CD4-positive, alpha-beta T cell treated with Interferon gamma for 1 hour (primary cell): ENCODE measurements at places on chromosomes 16 and 17.

DNA sequence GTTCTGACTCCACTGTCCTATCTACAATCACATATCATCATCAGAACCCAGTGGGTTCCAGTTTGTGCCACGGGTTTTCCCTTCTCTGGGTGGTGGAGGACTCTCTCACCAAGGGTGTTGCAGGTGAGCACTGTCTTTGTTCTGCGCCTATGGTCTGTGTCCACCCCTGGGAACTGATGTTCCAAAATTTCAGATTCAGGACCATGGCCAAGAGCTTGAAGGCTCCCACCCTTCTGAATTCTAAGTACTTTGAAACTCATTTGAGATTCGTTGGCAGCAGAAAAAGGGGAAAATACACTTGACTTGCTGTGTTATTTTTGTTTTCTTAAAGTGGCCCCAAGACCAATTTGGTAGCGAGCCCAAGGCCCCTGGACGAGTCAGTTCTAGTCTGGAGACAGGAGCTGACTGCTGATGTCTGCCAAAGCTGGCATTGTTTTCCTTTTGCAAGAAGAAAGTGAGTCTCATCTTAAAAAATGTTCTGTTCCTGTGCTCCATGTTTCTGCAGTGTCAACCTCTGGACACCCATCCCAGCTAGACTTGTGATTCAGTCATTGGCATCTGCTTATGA, 310.9 kb downstream of the HAPSTR1 start:
- DNase-seq, result no peak

DNA sequence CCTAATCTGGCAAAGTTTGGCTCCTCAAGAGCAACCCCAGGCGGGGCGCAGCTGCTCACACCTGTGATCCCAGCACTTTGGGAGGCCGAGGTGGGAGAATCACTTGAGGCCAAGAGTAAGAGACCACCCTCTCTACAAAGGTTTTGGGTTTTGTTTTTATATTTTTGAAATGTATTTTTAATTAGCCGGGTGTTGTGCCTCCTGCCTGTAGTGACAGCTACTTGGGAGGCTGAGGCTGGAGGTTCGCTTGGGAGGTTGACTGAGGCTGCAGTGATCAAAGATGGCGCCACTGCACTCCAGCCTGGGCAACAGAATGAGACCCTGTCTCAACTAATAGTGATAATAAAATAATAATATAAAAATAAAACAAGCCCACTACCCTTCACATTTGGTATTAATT, 756 bp upstream of the USP7 start:
- DNase-seq, result no peak

GRCh38 chr17:16107165-16107770, 107.6 kb downstream of the TTC19 start:
- DNase-seq, result no peak

GRCh38 chr17:61349350-61349749, 50.3 kb upstream of the TBX2 start:
- no peak for DNase-seq

DNA sequence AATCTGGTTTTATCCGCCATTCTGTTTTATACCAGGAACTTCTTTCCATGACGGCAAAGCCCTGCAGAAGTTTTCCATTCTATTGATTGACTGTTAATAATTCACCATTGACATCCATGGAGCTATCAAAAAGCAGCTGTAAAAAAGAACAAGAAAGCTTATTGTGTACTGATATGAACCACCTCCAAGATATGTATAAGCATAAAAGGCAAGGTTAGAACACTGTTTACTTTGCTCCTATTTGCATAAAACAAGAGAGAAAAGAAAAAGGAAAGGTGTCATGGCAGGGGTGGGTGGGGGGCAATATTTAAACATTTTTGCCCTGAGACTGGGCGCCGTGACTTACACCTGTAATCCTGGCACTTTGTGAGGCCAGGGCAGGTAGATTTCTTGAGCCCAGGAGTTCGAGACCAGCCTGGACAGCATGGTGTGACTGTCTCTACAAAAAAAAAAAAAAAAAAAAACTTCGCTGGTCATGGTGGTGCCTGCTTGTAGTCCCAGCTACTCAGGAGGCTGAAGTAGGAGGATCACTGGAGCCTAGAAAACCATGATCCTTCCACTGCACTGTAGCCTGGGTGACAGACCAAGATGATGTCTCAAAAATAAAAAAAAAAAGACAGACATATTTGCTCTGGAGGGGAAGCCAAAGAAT, 52.5 kb downstream of the TMEM114 start:
- no peak for DNase-seq

DNA sequence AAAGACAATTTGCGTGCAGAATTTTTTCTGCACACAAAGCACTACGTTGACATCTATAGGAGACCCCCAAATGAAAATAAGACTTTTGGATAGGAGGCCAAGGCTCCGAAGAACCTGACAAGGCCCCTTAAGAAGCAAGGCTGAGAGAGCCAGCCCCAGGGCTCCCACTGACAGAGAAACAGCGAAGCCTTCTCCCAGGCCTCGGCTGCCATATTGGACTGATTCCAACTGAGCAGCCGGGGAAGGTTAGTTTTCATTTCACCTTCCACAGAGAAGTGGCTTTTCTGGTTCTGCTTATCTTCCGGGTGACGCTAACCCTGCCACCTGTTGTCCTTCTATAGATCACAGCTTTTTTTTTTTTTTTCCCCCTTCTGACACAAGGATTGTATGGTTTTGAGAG, 356.7 kb downstream of the SOX9 start:
- no peak for DNase-seq

- no peak for DNase-seq
Measured at GRCh38 chr17:64348666-64349065, 42.0 kb downstream of the PECAM1 start.

GRCh38 chr16:55508941-55509931, at the start of gene LPCAT2:
Gene LPCAT2 (plus strand): TSS chr16:55509072. CDS start chr16:55509182, 110 bp downstream.
- peak; percentile 68 for DNase-seq

DNA sequence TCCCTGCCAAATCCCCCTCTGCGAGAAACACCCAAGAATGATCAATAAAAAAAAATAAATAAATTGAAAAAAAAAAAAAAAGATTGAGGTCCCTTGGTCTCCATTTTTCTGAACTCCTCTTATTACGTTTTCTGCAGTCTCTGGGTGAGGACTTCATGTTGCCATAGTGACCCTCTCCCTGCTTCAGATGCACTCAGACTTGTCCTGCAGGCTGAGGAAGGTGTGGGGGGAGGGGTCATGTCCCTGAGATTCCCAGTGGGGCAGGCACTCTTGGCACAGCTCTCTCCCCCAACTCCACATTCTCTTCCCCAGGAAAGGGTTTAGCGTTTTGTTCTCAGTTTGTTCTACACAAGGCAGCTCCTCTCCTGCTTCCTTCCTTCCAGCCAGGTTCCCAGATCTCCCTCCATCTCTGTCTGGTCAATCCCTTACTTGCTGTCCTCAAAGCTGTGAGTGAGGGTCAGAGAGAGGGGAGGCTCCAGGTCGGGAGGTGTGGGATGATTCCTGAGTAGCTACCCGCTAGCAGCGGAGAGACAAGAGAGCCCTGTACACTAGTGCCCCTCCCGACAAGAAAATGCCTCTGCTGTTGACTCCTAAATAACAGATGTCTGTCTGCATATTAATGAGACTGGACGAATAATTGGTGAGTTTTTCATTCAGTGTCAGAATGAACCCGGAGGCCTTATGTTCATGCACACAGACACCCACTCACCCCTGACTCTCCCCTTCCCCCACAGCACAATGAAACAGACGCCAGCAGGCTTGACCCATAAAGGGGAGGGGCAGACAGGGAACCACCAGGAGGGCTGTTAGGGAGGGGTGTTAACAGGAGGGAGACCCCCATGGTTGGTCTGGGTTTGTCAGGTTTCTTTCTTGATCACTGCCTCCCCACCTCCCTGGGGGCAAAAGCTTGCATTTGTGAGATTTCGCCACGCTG, 9.2 kb downstream of the RND2 start:
- no peak for DNase-seq

DNA sequence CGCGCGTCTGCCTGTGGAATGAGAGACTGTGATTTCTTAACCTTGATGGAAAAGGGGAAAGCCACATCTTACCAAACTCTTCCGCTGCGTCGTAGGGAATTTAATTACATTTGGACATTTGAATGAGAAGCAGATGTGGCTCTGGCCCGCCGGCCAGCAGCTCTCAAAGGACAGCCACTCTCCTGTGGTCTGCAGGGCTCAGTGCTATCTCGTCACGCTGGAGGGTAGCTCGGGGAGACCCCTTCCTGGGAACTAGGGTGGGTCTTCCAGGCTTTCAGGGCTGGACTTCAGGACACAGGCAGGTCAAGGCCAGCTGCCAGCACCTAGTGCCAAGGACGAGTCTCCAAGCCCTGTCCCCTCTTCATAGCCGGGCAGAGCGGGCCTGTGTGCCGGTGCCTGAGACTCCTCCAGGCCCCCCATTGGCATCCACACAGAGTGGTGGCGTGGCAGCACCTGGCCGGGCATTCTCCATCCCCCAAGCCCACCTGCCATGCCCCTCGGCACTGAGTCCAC, 15.9 kb upstream of the TBX2 start:
- no peak for DNase-seq

GRCh38 chr16:7335991-7336634, 3.5 kb downstream of the RBFOX1 start:
- DNase-seq, result no peak

DNA sequence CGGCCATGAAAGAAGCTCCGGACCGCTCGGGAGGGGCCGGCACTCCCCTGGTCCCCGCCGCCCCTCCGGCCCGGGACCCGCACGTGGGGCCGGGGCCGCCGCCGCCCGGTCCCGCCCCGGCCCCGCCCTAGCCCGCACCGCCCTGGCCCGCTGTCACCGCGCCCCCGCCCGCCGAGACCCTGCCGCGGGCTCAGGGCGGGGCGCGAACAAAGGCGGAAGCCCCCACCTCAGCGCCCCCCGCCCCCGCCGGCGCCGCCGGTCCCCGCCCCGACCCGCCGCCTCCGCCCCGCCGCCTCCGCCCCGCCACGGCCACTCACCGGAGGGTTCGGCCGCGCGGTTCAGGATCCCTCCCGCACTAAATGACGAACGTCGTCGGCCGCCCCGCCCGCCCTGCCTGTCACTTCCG, at the start of gene ARHGDIA:
Gene ARHGDIA (minus strand): TSS at position 357 of the 406 bp plus-strand sequence. CDS start 1,407 bp downstream, outside the sequence.
- no peak for DNase-seq

DNA sequence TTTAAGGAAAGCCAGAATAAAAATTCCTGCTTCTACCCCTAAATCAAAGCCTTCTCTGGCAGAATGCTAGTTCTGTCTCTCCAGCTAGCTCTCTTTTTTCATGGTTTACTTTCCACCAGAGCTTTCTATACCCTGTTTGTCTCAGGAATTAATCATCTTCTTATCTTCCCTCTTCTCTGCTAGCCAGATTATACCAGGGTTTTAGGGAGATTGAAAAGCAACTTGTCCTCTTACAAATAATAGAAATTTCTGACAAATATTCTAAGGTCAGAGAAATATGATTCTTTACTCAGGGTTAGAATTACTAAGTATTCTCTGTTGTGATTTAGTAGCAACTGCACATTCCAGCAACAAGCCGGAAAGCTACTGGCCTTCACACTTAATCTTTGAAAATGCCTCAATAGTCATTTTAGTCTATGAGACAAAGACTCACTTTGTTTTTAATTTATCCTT, 166.4 kb downstream of the TANC2 start:
- DNase-seq, result no peak

DNA sequence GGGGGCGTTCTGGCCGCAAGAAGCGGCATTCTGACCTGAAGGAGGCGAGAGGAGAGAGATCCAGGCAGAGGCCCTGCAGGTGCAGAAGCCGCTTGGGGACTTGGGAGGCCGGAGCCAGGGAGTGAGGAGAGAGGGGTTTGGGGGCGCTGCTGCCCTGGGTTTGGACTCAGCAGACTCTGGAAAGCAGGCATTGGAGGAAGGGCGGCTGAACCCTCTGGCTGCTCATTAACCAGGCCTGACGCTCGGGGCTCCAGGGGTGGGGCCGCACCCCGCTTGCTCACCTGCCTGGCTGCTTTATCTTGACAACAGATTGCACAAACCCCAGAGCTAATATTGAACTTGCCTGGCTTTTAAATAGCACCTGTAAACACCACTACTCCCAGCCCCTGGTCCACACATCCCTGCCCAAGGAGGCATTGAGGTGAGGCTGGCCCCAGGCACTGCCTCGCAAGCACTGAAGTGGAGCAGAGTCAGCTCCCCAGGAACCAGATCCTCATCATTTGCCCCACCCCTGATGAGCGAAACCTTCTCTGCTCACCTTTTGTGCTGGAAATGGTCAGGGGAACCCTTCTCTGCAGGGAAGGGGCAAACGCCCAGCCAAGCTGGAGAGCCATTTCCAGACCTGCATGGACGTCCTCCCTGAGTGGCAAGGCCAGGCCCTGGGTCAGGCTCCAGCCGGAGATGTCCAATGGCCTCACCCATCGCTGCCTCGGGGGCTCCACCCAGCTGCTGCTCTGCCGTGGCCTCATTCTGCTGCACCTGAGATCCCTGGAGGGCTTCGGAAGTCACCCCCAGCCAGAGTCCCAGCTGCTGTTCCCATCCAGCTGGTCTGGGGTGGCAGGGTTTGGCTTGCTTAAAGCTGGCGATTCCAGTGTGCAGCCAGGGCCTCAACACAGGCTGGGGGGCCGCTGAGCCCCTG, 190.2 kb upstream of the GSE1 start:
- no peak for DNase-seq

GRCh38 chr16:82643136-82643535, 16.4 kb downstream of the CDH13 start:
- no peak for DNase-seq

GRCh38 chr17:35740997-35741931, 9.8 kb downstream of the RASL10B start:
- no peak for DNase-seq

- peak; percentile 32 for DNase-seq
Measured at GRCh38 chr17:79707931-79708891, 22.5 kb upstream of the ENPP7 start.

GRCh38 chr16:68345351-68345810, 34.6 kb downstream of the PRMT7 start:
- DNase-seq, result no peak
